ENCODE measurements at places on chromosomes 5 and 9.

DNA sequence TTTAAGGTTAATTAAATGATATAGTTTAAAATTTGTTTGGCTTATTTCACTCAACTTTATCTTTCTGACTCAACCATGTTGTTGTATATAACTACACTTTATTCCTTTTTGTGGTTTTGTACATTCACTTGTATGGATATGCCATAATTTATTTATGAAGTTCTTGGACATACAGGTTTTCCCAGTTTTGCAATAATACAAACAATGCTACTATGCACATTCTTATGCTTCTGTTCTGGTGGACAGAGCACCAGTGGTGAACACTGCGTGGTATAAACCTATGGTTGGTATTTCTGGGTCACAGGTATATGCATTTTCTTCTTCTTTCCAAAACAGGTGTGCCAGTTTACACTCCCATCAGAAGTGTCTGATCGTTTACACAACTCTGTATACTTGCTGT lies 35.7 kb upstream of the TRIM14 start:
- DNase-seq: no peak

DNA sequence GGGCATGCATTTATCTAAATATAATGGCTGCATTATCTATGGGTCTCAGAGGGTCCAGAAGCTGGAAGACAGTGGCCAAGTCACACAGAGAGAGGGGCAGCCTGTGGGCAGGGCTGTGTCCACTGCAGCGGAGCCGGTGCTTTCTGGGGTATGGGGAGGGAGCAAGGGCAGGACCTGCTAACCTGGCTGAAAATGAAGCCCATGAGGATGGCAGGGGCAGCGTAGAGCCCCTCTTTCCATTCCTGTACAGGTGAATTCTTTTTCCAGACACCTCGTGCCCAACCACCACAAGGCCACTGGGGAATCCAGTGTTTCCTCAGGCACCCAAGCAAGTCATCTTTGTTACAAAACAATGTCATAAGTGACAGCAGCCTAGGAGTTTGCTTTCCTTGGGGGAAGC lies 305.9 kb upstream of the IRX4 start:
- DNase-seq: no peak

- no peak for DNase-seq
Observed at GRCh38 chr5:103393101-103393754, 134.7 kb downstream of the MACIR start.

- DNase-seq: no peak
Observed at GRCh38 chr5:102740515-102740914, 14.6 kb upstream of the PAM start.

GRCh38 chr5:136132087-136132486 lies 558 bp upstream of the SMAD5 start:
- no peak for DNase-seq

GRCh38 chr9:73683862-73684591 lies 532.4 kb downstream of the ANXA1 start:
- no peak for DNase-seq

DNA sequence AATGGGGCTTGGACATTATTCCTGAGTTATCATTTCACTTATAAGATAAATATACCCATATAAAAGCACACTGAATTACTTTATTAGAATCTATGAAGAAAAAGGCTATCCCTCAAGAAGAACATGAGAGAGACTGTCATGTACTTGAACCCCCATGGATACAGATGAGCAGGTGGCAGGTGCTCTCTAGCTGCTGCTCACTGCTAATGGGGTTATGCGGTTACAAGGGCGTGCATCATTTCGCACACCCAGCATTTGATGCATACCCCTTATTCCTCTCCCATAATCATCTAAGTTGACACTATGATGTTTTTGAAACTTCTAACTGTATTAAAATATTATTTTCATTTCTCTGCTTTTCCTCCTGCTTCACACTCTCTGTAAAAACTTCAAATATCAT lies 16.4 kb downstream of the ITK start:
- DNase-seq: no peak

- no peak for DNase-seq
Observed at GRCh38 chr9:89658931-89659330, 54.1 kb downstream of the GADD45G start.
